Osteocyte (in vitro differentiated cells): ENCODE measurements at places on chromosomes 16 and 17. TPM values are rescaled to one million over a fixed set of nuclear protein-coding genes. Genes with fewer than 3 reads are reported as not detected.

The CHRNE gene
- 0.27 TPM in 1 of 2 replicates, not detected in the other for total RNA-seq

The CD300LB gene
- total RNA-seq, result not detected in 2 replicates

The GCGR gene
- not detected in 2 replicates for total RNA-seq

The GDPD3 gene
- 3.2 and 3.6 TPM in 2 replicates for total RNA-seq

The ZNF750 gene
- not detected in 2 replicates for total RNA-seq

The HBZ gene
- not detected in 2 replicates for total RNA-seq

The ITGAX gene
- not detected in 2 replicates for total RNA-seq

The COPZ2 gene
- total RNA-seq, result 49.4 and 53.4 TPM in 2 replicates

The AANAT gene
- not detected in 2 replicates for total RNA-seq

The ABCA3 gene
- 20.4 and 21.0 TPM in 2 replicates for total RNA-seq

The SOST gene
- total RNA-seq, result not detected in 2 replicates

The SMPD3 gene
- total RNA-seq, result not detected in 2 replicates

The FOXN1 gene
- not detected in 2 replicates for total RNA-seq

The JPH3 gene
- 2.6 and 3.1 TPM in 2 replicates for total RNA-seq

The OR2C1 gene
- not detected in 2 replicates for total RNA-seq

The NPIPA2 gene
- 9.0 and 9.5 TPM in 2 replicates for total RNA-seq

The CWC25 gene
- total RNA-seq, result 16.5 and 17.2 TPM in 2 replicates

The CCL4L2 gene
- not detected in 2 replicates for total RNA-seq

The GPT2 gene
- 30.5 and 35.0 TPM in 2 replicates for total RNA-seq

The METTL16 gene
- total RNA-seq, result 22.9 and 26.3 TPM in 2 replicates

The HEATR9 gene
- not detected in 2 replicates for total RNA-seq

The CCDC102A gene
- 17.2 and 18.8 TPM in 2 replicates for total RNA-seq

The MYOCD gene
- total RNA-seq, result 13.7 and 17.0 TPM in 2 replicates

The KRTAP3-2 gene
- total RNA-seq, result not detected in 2 replicates

The NOG gene
- total RNA-seq, result not detected in 2 replicates
